NCI-H2171 (cell line): ENCODE measurements at places on chromosomes 6 and 20.

GRCh38 chr6:37916675-37917074 is 97.1 kb downstream of the ZFAND3 start:
- DNase-seq, result no peak

- DNase-seq, result no peak
Observed at GRCh38 chr6:21164768-21165326, 428.7 kb upstream of the SOX4 start.

DNA sequence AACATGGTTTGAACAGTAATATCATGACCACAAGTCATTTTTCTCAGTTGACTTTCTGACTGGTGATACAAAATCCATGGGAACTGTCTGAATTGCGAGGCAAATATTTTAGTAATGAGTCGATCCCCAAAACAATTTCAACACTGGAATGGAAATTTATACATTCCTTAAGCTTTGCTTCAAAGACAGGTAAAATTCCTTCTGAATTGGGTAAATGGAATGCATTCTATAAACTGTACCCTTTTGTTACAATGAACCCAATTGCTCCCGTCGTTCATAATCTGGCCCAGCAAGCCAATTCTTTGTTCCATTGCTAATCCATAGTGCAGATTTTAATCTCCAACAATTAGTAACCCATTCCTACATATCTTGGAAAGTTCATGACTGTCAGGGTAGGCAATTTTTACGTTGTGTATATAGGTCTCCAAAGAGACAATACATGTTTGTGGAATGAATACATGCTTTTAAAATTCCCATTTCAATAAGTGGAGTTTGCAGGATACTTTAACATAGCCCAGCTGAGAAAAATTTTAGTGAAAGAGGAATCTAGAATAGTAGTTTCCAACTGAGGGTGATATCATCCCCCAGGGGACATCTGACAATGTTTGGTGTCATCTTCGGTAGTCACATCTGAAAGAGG is 32.7 kb downstream of the CYP24A1 start:
- DNase-seq, result no peak

- DNase-seq, result no peak
Observed at GRCh38 chr6:137744877-137745276, 122.2 kb upstream of the TNFAIP3 start.

DNA sequence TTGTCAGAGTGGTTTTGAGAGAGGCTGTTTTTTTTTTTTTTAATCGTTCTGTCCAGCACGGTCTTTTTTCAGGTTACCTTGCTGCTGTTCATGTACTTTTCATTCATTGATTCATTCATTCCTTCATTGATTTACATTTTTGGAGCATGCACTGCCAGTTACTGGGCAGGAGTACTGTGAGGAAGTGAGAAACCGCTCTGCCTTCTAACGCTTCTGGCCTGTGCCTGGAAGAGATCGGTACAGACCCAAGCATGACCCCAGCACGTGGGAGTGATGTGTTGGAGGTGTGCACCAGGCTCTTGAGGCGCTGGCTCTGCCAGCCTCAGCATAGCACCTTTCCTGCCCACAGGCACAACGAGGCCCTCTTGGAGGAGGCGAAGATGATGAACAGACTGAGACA is 9.1 kb downstream of the RIPK1 start:
- DNase-seq, result no peak

DNA sequence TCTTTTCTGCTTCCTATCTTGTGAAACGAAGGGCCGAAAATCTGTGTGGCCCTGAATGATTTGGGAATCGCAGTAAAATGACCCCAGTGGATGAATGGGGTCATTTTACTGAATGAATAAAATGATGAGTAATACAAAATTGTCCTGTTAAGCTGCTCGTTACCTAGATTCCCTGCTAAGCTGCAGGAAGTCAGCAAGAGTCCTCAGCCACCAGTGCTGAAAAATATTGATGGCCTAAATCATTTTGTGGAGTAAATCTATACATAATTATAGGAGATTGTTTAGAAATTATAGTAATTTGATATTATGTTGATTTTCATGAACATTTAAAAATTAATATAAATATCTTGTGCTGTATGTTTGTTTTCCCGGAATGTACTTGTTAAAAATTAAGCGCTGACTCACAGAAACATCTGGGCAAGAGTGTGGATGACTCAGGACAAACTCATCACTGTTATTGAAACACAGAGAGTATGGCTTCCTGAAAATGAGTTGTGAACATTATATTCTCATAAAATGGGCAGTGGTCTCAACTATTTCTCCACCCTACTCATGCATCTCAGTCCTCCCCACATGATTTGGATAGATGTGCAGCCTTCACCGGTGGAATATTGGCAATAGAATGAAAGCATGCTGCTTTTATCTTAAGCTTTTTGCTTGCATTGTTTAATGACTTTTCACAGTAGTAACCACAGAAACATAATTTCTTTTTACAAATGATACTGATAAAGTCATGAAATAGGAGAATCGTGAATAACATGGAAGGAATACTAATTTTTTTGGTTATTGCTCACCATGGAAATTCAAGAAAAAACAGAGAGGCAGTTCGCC is 36.2 kb upstream of the RGS17 start:
- DNase-seq, result no peak

DNA sequence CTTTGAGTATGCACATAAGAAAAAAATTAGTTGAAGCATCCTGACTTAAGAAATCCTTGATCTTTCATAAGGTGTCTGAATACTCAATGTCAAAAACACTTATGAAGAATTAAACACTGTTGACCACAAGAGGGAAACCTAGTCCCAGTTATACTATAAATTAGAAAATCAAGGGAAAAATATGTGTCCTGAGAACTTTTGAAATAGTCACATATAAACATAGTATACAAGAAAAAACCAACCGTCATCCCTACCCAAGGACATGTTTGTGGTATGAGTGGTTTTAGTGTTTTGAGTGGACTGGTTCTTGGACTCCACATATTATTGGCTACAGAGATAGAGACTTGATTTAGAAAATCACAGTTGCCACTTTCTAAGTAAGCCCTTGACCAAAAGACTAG is 7.6 kb upstream of the HLA-DRA start:
- no peak for DNase-seq

- no peak for DNase-seq
Observed at GRCh38 chr20:25220810-25221591, 25.5 kb downstream of the ENTPD6 start.

DNA sequence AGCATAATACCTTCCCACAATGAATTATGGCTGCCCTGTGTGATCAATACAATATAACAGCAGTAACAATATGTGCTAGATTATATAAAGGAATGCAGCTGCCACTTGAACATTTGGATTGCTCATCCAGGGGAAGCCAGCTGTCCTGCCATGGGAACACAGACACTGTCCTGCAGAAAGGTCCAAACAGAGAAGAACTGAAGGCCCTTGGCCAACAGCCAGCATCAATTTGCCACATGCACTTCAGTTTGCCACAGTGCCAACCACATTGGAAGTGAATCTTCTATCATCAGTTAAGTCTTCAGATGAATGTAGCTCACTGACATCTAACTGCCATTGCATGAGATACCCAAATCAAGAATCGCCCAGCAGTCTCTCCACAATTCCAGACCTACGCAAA is 332.4 kb downstream of the PRKN start:
- no peak for DNase-seq

- no peak for DNase-seq
Observed at GRCh38 chr6:52671676-52672075, 763 bp downstream of the TMEM14A start.

GRCh38 chr6:144131248-144131709 is 19.0 kb upstream of the STX11 start:
- no peak for DNase-seq

DNA sequence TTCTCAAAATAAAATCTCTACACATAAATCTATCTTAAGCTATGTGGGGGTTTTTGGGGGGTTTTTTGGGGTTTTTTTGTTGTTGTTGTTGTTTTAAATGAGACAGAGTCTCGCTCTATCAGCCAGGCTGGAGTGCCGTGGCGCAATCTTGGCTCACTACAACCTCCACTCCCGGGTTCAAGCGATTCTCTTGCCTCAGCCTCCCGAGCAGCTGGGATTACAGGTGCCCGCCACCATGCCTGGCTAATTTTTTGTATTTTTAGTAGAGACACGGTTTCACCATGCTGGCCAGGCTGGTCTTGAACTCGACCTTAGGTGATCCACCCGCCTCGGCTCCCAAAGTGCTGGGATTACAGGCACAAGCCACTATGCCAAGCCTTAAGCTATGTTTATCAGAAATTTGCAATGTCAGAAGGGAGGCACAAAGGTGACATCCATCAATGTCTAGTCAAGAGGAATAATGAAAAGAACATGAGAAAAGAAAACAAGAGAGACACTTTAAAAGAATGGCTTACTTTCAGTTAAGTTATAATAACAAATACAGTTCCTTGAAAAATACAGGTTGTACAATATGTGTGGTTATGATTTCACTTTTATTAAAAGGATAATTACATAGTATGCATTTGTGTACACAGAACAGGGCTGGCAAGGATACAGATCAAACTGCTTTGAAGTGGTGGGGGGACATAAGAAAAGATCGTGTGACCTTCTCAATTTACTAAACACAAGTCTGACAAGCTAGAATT is 28.6 kb downstream of the SLC23A2 start:
- no peak for DNase-seq

DNA sequence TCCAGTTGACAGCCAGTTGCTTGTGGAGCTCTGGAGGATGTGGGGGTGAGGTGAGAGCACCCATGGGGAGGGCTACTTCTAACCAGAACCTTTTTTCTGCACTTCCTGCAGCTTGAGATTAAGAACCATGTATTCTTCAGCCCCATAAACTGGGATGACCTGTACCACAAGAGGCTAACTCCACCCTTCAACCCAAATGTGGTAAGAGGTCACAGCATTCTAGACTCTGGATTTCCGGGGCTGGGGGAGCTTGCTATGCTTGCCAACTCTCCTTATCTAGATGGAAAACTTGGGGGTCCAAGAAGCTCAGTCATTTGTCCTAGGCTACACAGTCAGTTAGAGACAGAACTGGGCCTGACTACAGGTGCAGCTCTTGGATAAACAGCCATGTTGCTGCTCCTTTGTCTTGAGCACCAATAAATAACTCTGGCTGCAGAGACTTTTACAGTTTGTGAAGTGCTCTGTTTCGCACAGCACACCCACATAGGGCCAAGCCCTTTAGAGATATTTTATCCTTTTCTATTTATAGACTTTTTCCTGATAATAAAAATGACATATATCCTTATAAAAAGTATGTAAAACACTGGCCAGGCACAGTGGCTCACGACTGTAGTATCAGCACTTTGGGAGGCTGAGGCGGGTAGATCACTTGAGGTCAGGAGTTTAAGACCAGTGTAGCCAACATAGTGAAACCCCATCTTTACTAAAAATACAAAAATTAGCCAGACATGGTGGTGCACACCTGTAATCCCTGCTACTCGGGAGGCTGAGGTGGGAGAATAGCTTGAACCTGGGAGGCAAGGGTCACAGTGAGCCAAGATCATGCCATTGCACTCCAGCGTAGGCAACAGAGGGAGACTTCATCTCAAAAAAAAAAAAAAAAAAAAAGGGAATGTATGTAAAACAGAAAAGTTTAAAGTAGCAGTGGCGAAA is 10.6 kb upstream of the IFT52 start:
- DNase-seq, result no peak

- no peak for DNase-seq
Observed at GRCh38 chr20:54435015-54435414, 40.4 kb upstream of the DOK5 start.

- DNase-seq, result no peak
Observed at GRCh38 chr6:124054034-124054433, 250.4 kb downstream of the NKAIN2 start.

- no peak for DNase-seq
Observed at GRCh38 chr6:163314791-163315470, 99.6 kb upstream of the QKI start.

- DNase-seq, result no peak
Observed at GRCh38 chr6:8074213-8074612, 10.0 kb upstream of the BLOC1S5 start.
